ENCODE measurements at places on chromosomes 2 and 18. TPM values are rescaled to one million over a fixed set of nuclear protein-coding genes. Genes with fewer than 3 reads are reported as not detected.

Gene SNORC
- polyA plus RNA-seq = 3.3 TPM

- no peak for DNase-seq
Measured at GRCh38 chr2:144114760-144115159, 405.2 kb downstream of the ZEB2 start.

GRCh38 chr2:231987124-231987727 is 25.7 kb downstream of the DIS3L2 start:
- DNase-seq = no peak

DNA sequence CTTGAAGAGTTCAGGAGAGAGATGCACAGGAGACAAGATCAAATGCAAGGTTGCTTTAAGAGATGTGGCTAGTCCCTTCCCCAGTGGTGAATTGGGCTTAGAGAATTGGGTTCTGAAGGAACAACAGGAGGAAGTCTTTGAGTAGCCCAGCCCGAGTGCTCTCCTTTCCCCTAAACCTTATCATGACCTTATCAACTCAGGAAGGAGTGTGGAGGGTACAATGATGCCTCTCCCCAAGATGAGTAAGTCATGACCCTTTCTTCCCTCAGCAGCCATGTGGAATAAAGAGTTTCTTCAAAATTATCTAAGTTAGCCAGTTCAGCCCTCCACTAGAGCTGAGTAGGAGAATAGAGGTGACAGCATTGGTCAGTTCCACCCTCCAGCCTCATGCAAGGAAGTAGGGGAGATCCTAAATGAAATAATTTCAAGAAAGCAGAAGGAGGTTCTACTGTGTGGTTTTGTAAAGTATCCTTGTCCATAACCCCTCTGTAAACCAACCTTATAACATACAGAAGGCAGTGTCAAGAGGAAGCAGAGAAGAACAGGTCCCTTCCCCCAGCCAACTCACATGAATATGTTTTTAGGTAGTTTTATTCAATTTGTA is 88.4 kb downstream of the ARHGAP15 start:
- DNase-seq = no peak

- no peak for DNase-seq
Measured at GRCh38 chr2:238576674-238577073, 149.9 kb downstream of the ASB1 start.

- no peak for DNase-seq
Measured at GRCh38 chr18:12769644-12770440, 67.0 kb downstream of the PSMG2 start.

GRCh38 chr2:110860630-110861029 is 128.3 kb downstream of the ACOXL start:
- no peak for DNase-seq

DNA sequence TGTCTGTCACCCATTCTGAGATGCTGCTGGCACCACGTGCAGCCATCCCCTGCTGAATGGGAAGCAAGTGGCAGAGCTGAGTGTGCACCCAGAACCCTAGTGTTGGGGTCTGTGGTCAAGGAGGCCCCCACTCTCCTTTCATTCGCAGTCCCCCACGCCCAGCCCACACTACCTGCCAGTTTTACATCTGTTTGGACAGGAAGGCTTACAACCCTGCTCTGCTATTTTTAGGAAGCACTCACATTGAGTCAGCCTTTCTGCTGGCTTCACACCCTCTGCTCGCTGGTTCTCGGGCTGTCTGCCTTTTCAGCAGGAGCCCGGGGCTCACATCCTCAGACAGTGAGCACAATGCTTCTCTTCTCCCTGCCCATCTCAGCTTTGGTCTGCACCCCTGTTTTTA is 10.7 kb upstream of the ADCY3 start:
- no peak for DNase-seq

Gene ALPG
- not detected for polyA plus RNA-seq

- DNase-seq = peak; percentile 92
Measured at GRCh38 chr18:9771261-9771976, 63.3 kb downstream of the RAB31 start.

Gene FBXO48
- 0.86 TPM for polyA plus RNA-seq

All from kidney (tissue), 22 donors.